ENCODE measurements at places on chromosomes 7 and 10.

- DNase-seq: no peak
Measured at GRCh38 chr7:49643321-49643720, 130.1 kb upstream of the VWC2 start.

- DNase-seq: no peak
Measured at GRCh38 chr7:39700165-39700564, 76.8 kb downstream of the RALA start.

- peak; percentile 94 for DNase-seq
Measured at GRCh38 chr7:44678471-44679179, 70.0 kb upstream of the ZMIZ2 start.

GRCh38 chr7:84368122-84368521 is 173.5 kb upstream of the SEMA3A start:
- DNase-seq: no peak

DNA sequence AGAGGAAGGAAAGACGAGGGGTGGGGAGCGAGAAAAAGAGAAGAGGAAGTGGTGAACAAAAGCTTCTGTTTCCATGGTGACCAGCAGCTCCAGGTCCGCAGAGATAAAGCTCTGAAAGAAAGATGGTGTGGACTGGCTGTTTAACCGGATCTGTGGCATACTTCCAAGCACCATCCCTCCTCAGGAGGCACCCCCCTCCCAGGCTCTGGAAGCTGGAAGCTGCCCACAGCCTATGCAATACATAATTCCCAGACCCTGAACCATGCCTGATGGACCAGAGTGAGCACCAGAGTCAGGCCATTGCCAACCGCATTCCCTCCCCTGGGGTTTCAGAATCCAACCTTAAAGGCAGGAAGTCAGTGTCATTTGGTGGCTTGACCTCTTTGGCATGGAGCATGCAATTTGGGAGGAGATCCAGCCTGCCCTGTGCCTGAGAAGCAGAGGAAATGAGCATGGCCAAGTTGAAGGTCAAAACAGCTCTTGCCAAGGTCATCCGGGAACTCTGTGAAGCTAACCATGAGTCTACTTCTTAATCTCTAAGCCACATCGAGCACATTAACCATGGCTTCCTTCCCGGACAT is 22.2 kb upstream of the CPXM2 start:
- DNase-seq: no peak

DNA sequence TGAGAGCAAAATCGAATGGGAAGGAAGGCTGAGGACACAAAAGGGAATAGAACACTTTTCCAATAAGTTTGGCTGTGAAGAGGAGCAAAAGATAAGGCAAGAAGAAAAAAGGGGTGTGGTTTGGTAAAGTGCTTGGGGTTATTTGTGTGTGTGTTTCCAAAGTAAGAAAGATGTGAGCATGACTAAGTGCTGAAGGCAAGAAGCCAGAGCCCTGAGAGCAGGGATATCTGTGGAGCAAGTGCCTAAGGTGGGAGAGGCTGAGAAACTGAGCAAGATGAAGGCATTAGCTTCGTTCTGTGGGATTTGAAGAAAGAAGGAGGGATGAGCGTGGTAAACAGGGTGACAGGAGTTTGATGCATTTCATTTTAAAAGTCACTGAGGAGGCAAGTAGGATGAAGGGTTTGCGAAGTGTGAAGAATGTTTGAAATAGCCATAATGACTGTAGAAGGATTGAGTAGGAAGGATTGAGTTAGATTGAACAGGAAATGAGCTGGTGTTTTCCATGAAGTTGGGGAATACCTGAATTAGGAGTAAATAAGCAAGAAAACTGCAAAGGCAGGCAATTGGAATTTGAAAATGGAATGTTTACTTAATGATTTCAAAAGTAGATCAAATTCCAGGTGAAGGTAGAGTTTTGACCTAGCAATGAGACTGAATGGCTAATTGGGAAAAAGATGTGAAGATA is 19.9 kb upstream of the SP4 start:
- DNase-seq: peak; percentile 1

GRCh38 chr7:17207220-17207619 is 91.2 kb upstream of the AHR start:
- DNase-seq: no peak
